ENCODE measurements at places on chromosomes 6 and 20. TPM values are rescaled to one million over a fixed set of nuclear protein-coding genes. Genes with fewer than 3 reads are reported as not detected.

Gene RRP36
- total RNA-seq: 73.4 TPM

Gene FOXS1
- 1.1 TPM for total RNA-seq

Gene ID4
- 3.1 TPM for total RNA-seq

Gene CFAP61
- total RNA-seq: not detected

Gene HRH3
- total RNA-seq: not detected

Gene PRDM13
- not detected for total RNA-seq
